ENCODE measurements at places on chromosomes 13 and 19.

DNA sequence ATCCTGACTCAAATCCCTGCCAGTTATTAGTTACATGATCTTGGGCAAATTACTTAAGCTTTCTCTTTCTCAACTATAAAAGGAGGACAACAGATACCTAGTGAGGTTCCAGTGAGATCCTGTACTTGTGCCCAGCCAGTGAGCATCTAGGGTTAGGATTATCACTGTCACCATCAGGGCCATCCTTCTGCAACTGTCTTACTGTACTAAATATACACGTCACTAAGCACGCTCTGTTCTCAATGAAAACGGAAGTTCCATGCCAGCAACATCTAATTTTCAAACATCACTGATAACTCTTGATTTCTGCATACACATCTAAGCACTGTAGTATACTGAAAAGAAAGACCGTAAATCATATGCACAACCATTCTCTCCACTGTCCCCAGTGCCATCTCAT lies 70.0 kb downstream of the FOXO1 start:
- DNase-seq, result no peak

DNA sequence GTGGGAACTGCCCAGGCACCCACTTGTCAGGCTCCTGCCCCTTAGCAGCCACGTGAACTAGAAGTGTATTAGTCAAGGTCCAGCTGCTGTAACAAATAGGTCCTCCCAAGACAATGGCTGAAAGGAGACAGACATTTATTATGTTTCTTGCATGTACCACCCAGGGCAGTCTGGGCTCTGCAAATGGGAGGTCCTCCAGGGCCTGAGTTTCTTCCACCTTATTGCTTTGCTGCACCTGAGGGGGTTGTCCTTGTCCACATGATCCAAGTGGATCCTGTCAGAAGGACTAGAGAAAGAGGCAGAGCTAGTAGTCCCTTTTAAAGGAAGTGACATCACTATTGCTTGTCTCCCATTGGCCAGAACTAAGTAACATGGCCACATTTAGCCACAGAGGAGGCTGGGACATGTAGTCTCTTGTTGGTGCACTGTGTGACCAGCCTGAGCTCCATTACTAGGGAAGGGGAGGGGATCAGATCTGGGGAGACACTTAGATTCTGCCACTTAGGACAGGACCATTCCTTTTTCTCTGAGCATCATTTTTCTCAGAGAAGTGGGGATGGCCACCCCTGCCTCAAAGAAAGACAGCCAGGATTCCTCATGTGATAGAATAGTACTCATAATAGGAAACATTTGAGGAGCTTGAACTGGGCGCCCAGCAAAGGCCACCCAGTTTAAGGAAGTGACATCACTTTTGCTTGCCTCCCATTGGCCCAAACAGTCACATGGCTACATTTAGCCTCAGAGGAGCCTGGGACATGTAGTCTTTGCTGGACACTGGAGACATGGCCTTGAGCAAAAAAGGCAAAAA lies 15.1 kb downstream of the CC2D1A start:
- peak; percentile 26 for DNase-seq

DNA sequence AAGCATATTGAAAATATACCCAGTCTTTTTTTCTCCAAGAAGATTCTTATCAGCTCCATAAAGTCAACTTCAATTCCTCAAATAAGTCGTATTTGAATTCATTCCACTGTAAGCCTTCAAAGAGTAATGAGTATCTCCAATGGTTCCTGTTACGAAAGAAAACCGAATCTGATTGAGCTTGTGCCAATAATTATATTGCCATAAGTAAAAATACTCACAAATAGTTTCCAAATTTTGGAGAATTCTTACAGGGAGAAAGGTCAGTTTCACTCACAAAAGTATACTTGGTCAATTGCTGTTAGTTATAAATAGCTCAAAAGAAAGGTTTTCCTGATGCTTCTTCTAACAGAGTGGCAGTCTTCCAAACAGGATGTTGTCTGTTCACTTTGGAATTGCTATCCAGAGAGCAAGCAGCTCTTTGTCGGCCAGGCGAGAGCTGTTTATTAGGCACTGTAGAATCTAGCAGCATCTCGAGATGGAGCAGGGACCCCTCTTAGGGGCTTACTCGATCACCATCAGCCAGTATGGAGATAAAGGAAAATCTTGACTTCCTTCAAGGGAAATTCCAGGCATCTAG lies 13.5 kb downstream of the ERICH4 start:
- DNase-seq, result no peak

- DNase-seq, result no peak
Measured at GRCh38 chr13:40562975-40563349, 103.5 kb downstream of the FOXO1 start.

DNA sequence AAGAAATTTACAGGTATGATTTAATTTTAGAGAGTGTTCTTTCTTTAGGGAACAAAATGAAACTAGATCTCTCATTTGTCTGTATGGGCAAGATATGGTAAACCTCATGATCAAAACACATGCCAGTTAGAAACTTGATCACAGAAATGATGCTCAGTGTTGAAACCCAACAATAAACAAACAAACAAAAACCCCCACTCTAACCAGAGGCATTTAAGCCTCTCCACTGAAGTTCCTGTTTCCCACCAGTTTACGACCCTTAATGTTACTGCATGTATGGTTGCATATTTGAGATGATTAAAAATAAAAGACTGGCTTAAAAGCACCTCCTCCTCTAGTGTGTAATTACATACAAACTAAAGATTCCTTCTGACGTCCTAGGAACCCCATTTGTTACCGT lies 293.3 kb upstream of the MAB21L1 start:
- no peak for DNase-seq

DNA sequence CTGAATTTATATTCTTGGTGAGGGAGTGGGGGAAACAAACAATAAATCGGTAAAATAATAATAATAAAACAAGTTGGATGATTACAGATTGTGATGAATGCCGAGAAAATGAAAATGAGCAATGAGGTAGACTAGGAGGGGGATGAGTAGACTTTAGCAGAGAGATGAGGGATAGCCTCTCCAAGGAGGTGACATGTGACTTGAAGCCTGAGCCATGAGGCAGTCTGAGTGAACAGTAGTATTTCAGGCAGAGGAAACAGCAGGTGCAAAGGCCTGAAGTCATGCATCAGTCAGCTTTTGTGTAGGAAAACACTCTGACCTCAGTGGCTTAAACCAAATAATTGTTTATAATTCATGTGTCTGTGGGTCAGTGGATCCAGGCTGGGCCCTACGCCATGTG lies 4.6 kb downstream of the ZNF135 start:
- DNase-seq, result no peak

DNA sequence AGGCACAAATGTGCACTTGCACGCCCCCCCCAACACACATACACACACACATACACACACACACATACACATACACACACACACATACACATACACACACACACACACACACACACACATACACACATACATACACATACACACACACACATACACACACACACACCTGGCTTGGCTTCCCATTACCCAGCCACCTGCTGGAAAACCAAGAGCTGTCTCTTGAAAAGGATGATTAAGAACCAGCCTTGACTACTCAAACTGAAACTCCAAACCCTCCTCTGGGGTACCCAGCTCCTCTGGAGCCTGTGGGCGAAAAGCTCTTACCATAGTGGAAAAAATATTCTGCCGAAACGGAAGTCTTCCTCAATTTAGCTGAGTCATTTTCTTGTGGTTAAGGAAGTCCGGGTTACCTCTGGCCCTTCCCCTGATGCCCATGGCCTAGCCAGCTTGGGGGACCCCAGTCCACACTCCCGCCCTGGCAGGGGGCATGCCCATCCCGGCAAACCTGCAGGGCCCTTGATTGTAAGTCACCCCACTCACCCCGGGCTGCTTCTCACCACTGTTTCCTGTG lies 21.9 kb downstream of the CEBPA start:
- DNase-seq, result peak; percentile 40

- DNase-seq, result no peak
Measured at GRCh38 chr13:84659359-84659661, 777.0 kb upstream of the SLITRK1 start.

GRCh38 chr13:89827552-89827951 lies 1519.9 kb upstream of the MIR17HG start:
- peak; percentile 56 for DNase-seq

DNA sequence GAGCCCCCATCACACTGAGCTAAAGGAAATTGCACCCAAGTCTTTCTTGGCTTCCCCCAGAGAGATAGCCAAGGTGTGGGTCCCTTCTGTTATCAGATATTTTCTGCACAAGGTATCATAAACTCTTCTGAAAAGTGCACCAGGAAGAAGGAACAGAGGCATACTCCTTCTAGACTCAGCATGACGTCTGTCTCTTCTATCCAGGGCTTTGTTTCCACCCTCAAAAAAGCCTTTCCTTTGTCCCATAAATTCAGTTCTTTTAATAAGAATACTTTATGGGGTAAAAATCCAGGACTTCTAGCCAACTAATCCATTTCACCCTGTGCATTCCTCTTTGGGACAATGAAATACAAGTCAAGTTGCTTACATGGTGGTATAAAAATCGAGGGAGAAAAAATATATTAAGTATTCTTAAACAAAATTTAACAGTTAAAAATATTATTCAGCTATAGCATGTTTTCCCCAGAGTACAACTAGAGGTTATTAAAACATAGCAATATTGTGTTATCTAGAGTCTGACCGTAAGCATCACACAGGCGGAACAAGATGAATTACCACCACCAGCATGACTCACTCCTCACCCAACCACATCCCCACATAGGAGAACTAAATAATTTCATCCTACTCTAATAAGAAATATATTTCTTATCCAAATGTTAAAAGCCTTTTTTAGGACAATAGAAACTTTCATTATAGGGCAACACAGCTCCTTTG lies 79.9 kb upstream of the GPC6 start:
- no peak for DNase-seq

DNA sequence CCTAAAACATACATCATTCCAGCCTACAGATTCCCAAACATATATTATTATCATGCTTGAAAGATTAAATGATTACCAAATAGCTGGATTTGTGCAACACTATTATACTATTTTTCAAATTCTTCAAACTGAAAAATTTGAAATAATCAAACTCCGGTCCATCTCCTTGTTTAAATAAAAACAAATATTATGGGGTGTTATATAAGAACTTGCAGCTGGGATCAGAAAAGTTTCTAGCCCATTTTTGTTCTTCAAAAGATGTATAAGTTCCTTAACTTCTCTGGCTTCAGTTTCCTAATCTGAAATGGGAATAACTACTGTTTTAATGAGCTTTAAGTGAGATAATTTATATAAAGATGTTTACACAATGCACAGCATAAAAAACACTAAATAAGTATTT lies 422.9 kb downstream of the PCDH9 start:
- DNase-seq, result no peak

GRCh38 chr19:4568886-4569285 lies 9.4 kb upstream of the SEMA6B start:
- DNase-seq, result no peak

DNA sequence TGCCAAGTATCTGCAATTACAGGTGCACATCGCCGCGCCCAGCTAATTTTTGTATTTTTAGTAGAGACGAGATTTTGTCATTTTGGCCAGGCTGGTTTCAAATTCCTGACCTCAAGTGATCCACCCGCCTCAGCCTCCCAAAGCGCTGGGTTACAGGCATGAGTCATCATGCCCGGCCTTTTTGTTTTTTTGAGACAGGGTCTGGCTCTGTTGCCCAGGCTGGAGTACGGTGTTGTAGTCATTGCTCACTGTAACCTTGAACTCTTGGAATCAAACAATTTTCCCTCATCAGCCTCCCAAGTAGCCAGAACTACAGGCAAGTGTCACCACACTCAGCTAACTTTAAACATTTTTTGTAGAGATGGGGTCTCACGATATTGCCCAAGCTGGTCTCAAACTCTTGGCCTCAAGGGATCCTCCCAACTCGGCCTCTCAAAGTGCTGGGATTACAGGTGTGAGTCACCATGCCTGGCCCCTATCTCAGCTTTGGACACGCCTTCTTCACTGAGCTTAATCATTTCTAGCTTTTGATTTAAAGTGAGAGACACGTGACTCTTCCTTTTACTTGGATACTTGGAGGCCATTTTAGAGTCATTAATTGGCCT lies 4.0 kb upstream of the IRGC start:
- no peak for DNase-seq

GRCh38 chr19:7730286-7731217 lies 1.4 kb downstream of the CLEC4G start:
- DNase-seq, result no peak

- DNase-seq, result no peak
Measured at GRCh38 chr19:11273296-11273695, 11.0 kb upstream of the DOCK6 start.

DNA sequence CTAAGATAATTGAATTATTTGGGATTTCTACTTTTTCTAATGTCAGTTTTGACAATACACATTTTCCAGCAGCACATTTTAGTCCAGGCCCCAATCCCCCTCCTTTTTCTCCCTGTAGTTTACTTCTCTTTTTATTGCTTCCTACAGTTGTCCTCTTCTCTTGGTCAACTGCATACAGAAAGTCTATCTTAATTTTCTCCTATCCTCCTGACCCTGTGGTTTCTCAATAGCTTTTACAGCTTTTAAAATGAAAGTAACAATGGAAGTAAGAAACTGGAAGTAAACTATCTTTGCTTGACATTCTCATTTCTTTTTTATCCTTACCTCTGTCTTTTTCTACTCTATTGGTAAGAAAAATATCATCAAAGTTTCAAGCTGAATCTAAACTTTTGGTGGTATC lies 106.5 kb upstream of the OXGR1 start:
- DNase-seq, result no peak

- DNase-seq, result no peak
Measured at GRCh38 chr13:68275758-68276157, 1045.6 kb upstream of the PCDH9 start.

- peak; percentile 16 for DNase-seq
Measured at GRCh38 chr13:30872685-30873461, 33.2 kb upstream of the MEDAG start.

- DNase-seq, result no peak
Measured at GRCh38 chr13:110409581-110409992, 102.5 kb downstream of the COL4A2 start.

GRCh38 chr13:20494656-20495055 lies 31.0 kb downstream of the CRYL1 start:
- no peak for DNase-seq

DNA sequence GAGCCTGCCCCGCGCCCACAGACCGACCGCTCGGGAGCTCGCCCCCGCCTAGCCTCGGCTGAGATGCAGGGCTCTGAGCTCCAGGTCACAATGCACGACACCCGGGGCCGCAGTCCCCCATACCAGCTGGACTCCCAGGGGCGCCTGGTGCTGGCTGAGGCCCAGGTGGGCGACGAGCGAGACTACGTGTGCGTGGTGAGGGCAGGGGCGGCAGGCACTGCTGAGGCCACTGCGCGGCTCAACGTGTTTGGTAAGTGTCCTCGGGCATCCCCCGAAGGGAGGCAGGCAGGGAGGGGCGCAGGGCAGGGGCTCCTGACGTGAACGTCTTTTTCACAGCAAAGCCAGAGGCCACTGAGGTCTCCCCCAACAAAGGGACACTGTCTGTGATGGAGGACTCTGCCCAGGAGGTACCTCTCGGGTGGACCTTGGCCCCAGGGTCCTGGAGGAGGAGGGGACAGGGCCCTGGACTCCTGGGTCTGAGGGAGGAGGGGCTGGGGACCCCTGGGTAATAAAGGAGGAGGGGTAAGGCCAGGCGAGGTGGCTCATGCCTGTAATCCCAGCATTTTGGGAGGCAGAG lies 3.3 kb downstream of the BCAM start:
- no peak for DNase-seq

GRCh38 chr19:39193803-39194202 lies 3.0 kb upstream of the NCCRP1 start:
- DNase-seq, result no peak

Measured in globus pallidus (tissue), 1 donor.